ENCODE measurements at places on chromosomes 7 and 10.

DNA sequence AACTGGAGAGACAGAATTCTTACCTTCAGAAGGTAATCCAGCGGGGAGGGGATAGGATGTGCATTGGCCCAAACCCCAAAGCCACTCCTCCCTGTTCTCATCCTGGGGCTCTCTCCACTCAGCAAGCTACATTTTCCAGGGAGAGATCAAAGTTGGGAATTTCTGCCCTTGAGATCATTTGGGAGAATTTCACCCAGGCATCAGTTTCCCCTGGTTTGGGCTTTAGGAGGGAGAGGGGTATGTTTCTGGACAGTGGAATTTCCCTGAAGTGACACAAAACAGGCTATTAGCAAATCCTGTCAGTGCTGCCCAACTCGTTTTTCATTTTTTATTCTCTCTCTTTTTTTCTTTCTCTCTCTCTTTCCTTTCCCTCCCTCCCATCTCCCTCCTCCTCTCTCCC, 35.7 kb downstream of the CYP17A1 start:
- no peak for DNase-seq

GRCh38 chr7:54559401-54559800, 17.2 kb downstream of the VSTM2A start:
- DNase-seq = no peak

DNA sequence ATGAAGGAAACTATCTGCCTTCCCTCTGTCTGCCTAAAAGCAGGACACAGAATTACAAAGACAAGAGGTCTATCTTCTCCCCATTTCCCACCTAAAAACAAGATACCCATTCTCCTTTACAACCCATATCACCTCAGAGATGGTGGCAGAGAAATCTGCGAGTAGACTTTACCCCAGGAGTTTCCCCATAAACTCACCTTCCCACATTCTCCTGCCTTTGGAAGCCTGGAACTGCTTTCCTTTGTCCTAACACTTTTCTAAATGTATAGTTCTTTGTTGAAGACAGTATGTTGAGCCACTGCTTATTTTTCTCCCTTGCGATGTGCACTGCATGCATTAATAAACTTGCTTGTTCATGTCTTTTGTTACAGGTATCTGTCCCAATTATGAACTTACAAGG, 8.0 kb downstream of the SHTN1 start:
- no peak for DNase-seq

DNA sequence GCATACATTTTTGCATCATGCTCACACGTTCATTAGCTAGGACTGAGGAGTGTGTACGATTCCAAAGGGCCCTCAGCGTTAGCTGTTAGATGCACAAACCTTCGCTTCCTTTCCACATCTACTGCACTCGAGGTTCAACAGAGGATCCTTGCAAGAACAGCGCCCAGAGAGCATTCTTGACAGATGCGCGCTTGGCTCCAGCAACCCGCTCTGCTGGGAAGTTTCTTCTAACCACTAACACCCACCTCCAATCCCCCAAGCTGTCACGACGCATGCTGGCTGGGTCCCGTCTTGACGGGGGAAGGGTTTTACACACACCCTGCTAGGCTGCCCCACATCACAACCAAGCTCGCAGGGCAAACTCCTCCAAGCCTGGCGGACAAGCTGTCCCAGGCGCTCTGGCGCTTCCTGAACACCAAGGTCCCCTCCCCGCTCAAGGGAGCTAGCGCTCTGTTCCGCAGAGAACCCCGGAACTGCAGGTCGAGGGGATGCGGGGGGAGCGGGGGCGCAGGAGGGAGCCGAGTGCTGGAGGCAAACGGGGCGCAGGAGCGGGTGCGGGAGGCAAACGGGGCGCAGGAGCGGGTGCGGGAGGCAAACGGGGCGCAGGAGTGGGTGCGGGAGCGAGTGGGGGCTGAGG, 653 bp upstream of the ADRB1 start:
- DNase-seq = no peak

DNA sequence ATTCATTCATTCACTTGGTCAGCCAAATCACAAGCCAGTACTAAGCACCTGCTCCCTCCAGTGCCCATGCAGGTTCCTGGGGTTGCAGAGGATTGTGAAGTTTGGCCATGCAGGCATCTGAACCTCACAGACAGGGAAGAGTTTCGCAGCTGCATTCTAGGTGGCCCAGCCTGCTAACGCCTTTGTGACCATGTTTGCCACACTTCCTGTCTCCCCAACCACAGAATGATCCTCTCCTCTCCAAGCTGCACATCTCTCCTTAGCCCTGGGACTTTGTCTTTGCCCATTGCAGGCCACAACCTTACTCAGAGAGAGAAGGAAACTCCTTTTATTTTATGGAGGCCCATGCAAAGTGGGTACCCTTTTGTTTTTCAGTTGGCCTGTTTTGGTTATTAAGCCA, 31.8 kb downstream of the EPDR1 start:
- no peak for DNase-seq

DNA sequence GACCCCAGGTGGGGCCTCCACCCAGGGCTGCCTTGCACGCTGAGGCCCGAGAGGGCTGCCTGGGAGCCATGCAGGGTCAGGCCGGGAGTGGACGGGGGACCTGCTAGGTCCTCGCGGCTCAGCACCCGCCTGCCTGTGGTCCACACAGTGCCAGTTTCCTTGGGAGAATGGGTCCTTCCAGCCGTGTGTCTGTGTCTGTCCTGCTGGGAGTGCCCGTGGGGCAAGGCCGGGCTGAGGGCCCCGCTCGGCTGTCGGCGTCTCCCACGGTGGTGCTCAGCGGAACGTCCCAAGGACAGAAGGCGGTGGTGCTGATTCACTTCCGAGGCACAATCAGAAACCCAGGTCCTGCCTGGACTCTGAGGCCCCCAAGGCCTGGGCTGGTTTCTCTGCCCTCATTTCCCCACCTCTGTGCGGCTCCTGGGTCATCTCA, 23.2 kb upstream of the GTPBP4 start:
- DNase-seq = no peak

DNA sequence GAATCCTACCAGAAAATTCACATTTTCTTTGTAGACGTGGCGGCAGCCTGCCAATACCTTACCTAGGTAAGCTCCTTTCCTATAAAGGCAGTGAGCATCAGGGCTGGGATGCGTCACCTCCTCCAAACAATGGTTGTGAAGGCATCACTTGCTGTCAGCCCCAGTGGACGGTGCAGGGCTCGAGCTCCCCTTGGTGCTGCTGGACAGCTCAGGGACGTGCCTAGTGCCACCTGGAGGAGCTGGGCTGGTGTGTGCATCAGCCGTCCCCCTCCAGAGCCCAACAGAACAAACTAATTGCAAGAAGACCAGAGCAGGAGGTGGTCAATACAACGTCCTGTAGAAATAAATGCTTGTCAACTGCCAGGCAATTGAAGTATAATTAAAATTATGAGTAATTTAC, 517.5 kb upstream of the FOXK1 start:
- no peak for DNase-seq

- no peak for DNase-seq
Observed at GRCh38 chr10:93703066-93703465, 674 bp upstream of the FRA10AC1 start.

- no peak for DNase-seq
Observed at GRCh38 chr10:94645285-94645684, 38.2 kb upstream of the CYP2C18 start.

GRCh38 chr7:141585592-141586510, 34.6 kb downstream of the AGK start:
- no peak for DNase-seq

- no peak for DNase-seq
Observed at GRCh38 chr10:132539894-132540293, 2.3 kb downstream of the INPP5A start.

GRCh38 chr10:92238586-92239098, 52.2 kb downstream of the CPEB3 start:
- DNase-seq = no peak

DNA sequence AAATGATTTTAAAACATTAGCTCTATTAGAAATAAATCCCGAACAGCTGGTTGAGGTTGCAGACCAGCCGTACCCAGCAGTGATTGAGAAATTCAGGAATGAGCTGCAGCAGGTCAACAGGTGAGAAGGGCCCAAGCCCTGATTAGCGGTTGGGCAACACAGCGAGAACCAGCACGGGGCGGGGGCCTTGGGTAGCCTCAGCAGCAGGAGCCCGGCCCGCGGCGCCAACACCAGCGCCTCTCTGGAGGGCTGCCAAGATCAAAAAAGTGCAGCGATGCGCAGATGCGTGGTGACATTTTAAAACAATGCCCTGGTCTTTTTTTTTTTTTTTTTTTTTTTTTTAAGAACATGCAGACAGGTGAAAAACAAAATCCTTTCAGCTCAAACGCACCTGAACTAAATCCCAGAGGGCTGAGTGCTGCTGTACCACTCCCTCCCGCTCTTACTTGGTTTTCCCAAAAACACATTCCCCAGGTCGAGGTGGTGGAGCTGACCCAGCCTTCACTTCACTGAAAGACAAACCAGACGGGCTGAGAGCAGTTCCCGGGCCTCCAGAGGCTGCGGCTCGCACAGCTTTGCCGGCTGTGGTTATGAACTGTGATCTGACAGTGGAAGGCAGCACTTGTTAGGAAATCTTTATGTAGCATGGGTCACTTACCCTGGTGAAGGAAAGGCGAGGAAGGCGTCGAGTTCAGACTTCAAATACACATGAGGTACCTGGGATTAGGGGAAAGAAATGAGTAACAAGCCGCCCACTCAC, 579.4 kb downstream of the SDK1 start:
- DNase-seq = no peak

DNA sequence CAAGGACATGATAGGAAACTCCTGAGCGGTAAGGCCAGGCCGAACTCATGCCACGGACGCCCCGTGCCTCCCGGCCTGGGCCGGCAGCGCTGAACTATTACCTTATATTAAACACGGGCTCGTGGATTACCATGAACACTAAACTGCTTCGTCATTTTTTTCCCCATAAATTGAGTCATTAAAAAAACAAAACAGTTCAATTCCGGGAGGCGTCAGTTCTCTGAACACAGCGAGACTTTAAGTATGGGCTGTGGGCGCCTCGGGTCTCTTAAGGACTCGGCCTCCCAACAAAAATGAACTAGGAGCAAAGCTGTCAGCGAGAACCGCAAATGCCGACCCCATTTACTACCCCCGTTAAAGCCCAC, 519 bp downstream of the PITRM1 start:
- peak; percentile 18 for DNase-seq

- no peak for DNase-seq
Observed at GRCh38 chr10:30353851-30354250, 4.8 kb upstream of the MTPAP start.

DNA sequence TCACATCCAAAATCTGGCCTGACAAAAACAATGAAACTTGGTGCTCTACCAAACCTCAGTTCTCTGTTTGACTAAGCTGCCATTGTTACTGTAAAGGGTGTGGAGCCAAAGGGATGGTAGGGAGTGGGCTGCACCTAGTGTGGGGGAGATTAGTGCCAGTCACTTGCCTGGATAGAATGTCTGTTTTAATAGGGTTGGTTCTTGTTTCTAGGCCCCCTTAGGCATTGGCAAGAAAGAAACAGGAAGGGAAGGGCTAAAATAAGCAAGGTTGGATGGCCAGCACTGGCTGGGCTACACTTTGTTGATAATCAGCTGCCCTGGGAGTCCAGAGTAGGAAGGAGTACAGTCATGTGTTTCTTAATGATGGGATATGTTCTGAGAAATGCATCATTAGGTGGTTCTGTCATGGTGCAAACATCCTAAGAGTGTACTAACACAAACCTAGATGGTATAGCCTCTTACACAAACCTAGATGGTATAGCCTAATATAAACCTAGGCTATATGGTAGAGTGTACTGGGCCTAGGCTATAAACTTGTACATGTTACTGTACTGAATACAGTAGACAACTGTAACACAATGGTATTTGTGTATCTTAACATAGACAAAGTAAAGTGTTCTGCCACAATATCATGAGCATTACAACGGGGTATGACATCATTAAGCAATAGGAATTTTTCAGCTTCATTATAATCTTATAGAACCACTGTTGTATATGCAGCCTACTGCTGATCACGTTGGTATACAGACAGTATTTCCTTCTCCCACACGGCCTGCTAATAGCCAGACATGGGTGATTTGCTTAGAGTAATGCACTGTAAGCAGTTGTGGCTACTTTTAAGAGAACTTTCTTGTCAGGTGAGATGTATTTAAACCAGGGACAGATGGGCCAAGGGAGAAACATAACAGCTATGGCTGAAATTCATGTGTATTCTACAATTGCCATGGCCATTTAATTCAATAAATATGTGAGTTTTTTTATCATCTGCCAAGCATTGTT, 15.4 kb downstream of the BBIP1 start:
- DNase-seq = no peak

GRCh38 chr10:37803269-37803668, 54.1 kb downstream of the ZNF248 start:
- DNase-seq = no peak

- no peak for DNase-seq
Observed at GRCh38 chr7:82507365-82507975, 63.9 kb upstream of the CACNA2D1 start.

GRCh38 chr7:33862946-33863814, 42.2 kb upstream of the BMPER start:
- DNase-seq = no peak

GRCh38 chr10:101162677-101163076, 31.6 kb downstream of the TLX1 start:
- DNase-seq = no peak

GRCh38 chr7:73880755-73881328, 19.9 kb downstream of the TMEM270 start:
- no peak for DNase-seq

GRCh38 chr7:114925434-114925833, 3.5 kb downstream of the MDFIC start:
- DNase-seq = no peak

DNA sequence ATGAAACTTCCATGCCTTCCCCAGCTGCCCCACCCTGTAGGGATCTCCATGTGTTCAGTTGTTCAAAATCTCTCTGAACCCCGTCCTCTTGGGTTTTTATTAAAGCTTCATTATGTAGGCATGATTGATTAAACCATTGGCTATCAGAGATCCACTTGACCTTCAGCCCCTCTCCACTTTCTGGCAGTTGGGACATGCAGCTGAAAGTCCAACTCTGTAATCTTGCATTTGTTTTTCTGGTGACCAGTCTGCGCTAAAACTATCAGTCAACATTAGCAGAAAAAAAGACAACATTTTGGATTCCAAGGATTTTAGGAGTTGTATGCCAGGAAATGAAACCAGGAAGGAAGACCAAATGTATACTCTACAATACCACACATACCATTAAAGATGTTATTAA, 1115.1 kb downstream of the XPNPEP1 start:
- DNase-seq = no peak

GRCh38 chr10:4526311-4526731, 299.7 kb upstream of the AKR1E2 start:
- no peak for DNase-seq

All from stimulated activated CD4-positive, alpha-beta T cell treated with anti-CD3 and anti-CD28 coated beads, Interleukin-1b, Interleukin-23, amount 100 ng/mL, for 1 hour (primary cell).